Activated CD4-positive, alpha-beta T cell treated with anti-CD3 and anti-CD28 coated beads for 4 hours (primary cell): ENCODE measurements at places on chromosomes 11 and 22.

DNA sequence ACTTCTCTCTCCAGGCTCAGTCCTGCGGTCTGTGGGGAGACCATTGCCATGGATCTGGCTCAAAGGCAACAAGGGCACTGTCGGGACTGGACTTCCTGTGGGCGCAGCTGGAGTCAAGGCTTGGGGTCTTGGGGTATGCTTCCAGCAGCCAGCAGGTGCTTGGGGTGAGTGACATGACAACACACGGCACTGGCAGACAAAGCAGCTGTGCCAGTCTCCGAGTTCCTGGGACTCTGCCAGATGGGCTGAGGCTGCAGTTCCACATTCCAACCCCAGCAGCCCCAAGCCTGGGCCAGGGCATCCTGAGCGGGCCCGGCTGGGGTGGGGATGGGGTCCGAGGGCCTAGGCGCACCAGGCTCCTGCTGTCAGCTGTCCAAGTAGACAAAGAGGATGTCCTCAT is 12.3 kb downstream of the GUCD1 start:
- DNase-seq = no peak

GRCh38 chr11:88489030-88489429 is 151.5 kb upstream of the CTSC start:
- DNase-seq = no peak

DNA sequence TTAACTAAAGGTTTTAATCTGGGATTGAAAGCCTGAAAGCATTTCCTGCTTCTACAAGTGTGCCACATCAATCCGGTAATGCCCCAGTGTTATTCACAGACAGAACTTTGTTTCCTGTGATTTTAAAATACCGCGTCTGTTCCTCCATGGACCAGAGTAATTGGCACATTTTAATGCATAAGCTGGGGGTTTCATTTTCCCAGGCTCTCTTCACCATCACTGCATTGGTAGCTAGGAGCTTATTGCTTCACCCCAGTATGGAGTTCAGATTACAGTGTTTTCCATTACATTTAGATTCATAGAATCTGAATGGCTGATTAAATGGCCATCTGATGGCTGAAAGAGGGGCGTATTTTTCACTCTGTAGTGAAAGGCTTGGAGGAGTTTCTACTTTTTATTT is 25.7 kb upstream of the CRTAM start:
- DNase-seq = no peak

GRCh38 chr22:20015971-20016733 is 471 bp downstream of the ARVCF start:
- DNase-seq = peak; percentile 33

DNA sequence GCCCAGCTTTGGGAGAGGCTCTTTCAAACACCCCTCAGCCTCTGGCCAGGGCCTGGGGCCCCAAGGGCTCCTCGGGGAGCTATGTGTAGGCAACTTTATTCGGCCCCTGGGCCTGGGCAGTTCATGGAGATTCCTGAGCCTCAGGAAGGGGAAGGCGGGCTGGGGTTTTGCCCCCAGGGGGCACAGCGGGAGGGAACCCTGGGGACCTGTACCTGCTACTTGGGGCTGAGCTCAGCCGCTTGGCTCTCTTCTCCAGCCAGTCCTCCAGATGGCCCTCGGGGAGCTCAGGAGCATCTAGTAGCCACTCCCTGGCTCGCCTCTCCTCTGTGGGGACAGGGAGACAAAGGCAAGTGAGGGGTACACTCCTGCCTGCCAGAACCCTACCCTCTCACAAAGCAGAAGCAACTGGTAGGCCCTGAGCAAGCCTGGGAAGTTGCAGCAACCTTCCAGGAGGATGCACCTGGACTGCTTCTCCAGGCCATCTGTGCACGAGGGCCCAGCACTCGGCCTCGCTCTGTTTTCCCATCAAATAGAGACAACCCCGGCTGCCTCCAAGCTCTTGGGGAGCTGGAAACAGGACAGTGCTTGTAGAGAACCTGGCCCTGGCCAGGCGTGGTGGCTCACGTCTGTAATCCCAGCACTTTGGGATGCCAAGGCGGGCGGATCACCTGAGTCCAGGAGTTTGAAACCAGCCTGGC is 18.5 kb downstream of the CABP7 start:
- DNase-seq = no peak

GRCh38 chr11:122984186-122985011 is 2.8 kb upstream of the BSX start:
- DNase-seq = no peak

- DNase-seq = no peak
Observed at GRCh38 chr11:112718483-112718882, 242.7 kb upstream of the NCAM1 start.

DNA sequence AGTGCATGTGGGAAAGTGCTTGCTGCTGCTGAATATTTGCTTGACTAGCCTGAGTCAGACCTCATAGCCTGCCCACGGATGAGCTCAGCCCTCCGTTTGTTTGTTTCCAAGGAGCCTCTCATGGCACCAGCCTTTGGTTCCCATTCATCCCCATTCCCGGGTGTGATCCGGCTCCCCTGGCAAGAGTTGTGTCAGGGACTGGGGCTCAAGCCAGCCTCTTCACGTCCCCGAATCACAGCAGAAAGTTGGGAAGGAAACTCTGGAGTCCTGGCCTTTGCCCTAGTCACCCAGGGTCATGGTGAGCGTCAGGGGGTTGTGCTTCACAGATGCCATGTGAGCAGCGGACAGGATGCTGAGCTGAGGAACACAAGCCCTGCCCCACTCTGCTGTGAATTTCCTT is 13.8 kb downstream of the SEC14L3 start:
- DNase-seq = no peak

- DNase-seq = peak; percentile 66
Observed at GRCh38 chr22:50270666-50271394, 650 bp upstream of the MAPK11 start.

DNA sequence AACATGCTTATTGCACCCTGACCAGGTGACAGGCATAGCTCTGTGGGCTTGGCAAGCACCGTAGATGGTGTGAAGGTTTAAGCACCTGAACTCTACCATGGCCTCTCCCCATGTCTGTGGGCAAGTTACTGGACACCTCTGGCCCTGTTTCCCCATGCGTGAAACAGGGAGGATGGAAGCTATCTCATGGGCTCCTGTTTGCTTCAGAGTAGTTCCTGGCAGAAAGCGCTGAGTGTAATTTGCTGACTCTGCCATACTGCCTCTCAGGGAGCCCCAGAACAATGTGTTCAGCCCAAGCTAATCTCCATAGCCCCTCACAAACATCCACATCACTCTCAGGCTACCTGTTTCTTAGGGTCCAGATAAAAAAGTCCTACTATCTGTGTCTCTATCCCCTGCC is 2.4 kb downstream of the CBX6 start:
- no peak for DNase-seq

GRCh38 chr11:30816959-30817880 is 231.1 kb upstream of the MPPED2 start:
- no peak for DNase-seq

- no peak for DNase-seq
Observed at GRCh38 chr11:69145050-69145380, 10.7 kb upstream of the SMIM38 start.

DNA sequence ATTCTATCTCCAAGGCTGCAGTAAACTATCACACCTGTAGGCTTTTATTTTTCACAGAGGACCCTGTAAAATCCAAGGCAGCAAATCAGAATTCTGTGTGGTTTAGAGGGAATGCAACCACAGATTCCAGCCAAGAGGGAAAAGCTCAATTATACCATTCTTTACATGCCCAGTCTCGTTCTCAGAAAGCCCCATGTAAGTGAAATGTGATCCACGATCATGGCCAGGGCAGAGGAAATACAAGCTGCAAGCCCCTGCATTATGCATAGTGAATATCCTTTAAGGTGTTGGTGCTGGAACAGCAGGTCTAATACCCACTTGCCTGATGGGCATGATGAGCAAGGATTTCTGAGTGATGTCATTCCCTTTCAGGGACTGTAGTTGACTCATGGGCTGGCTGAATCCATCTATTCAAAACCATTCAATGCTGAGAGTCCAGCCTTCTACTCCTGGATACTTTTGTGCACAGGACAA is 198.7 kb upstream of the MTMR2 start:
- no peak for DNase-seq

DNA sequence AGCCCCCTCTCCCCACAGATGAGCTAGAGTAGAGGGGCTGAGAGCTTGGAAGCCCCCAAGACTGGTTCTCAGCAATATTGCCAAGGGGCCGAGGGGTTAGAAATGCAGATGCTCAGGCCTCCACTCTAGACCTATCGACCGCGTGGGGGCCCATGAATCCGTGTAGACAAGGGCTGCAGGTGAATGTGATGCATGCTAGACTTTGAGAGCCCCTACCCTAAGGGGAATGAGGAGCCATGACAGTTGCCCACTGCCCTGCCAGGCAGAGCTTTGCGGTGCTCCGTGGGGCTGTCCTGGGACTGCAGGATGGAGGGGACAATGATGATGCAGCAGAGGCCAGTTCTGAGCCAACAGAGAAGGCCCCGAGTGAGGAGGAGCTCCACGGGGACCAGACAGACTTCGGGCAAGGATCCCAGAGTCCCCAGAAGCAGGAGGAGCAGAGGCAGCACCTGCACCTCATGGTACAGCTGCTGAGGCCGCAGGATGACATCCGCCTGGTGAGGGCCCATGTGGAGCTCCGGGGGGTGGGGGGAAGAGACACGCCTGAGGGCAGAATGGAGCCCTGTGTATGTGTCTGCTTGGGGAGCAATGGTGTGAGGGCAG is 1.3 kb downstream of the SSH3 start:
- no peak for DNase-seq

DNA sequence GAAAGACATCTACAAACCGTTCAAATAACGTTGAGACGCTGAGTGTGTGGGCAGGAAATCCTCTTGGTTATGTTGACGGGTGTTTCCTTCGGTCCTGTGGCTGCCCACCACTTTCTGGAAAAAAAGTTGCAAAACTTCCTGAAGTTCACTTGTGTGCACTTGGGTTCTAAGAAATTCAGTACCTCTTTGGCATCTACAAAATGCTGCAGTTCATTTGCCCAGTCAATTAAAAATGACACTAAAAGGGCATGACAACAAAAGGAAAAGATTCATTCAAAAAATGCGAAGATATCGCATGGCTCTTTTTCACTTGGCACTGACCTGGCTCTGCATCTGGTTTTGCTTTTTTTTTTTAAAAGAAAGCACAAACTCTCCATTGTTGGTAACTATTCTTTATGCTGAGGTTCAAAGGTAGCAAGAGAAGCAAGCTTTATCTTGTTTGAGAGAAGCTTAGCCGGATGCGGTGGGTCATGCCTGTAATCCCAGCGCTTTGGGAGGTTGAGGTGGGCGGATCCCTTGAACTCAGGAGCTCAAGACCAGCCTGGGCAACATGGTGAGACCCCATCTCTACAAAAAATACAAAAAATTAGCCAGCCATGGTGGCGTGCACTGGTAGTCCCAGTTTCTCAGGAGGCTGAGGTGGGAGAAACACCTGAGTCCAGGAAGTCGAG is 10.6 kb upstream of the XBP1 start:
- peak; percentile 18 for DNase-seq

DNA sequence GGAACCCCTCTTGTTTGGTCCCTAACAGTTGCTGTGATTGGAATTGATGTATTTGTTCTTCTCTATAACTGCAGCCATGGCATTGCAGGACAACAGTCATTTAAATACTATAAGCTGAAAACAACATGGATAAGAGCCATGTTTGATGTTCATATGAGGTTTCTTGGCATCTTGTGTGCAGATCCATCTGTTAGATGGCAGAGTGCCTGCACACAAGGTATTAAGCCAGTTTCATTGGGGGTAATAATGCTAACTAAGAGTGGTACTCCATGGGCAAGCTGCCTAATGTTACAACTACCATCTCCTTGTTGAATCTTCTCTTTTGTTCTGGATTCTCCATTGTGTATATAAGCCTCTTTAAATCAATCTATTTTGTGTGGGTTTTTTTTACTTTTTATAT is 206.0 kb upstream of the CHORDC1 start:
- no peak for DNase-seq

DNA sequence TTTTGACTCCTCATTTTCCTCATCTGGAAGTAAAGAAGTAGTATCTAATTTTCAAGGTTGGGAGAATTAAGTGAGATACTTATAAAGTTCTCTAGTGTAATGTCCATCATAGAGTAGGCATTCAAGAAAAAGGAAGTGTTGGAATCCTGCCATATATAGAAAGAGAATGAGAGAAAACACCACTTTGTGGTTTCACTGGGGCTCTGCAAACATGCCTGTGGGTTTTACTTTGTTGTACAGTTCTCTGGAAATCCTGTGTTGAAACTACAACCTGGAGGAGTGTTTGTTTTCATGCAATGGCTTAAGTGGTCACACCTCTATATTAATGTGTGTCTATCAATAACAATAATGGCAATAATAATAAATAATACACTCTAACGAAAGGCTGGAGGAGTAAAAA is 741.7 kb downstream of the NELL1 start:
- no peak for DNase-seq

DNA sequence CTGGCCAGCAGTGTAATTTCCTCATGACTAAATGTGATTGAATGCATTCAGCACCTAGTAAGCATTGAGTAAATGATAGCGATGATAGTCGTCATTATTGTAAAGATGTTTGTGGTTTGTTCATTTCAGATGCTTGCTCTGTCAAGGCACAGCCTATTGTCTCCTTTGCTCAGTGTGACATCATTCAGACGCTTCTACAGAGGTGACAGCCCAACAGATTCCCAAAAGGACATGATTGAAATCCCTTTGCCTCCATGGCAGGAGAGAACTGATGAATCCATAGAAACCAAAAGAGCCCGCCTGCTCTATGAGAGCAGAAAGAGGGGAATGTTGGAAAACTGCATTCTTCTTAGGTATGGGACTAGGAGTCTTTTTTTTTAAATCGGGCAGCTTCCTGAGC is 7.6 kb downstream of the SDHAF2 start:
- no peak for DNase-seq

- DNase-seq = no peak
Observed at GRCh38 chr11:43548916-43549315, 131.6 kb upstream of the HSD17B12 start.

DNA sequence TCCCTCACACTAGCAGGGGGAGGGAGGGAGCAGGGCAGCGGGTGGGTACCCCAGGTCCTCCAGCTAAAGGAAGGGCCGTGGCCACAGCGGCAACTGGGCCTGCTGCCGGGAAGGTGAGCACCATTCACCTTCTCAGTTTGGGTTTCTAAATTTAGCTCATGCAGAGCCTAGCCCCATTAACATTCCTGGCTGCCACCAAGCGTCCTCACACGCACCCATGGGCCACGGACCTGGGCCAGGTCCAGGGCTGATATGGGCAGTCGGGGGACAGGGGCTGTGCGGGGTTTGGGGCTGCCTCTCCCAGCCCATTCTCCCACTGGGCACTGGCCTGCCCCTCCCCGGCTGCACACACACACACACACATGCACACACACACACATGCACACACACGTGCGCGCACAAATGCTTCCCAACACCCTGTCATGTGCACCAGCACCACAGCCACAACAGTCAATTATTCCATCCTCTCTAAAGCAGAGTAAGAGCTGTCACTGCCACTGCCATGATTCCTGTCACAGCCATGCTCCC is 28.7 kb downstream of the SYT7 start:
- DNase-seq = no peak
